IMR-90 (cell line): ENCODE measurements at places on chromosomes 4 and X. TPM values are rescaled to one million over a fixed set of nuclear protein-coding genes. Genes with fewer than 3 reads are reported as not detected.

The SNCA gene
- total RNA-seq, result 0.36 and 0.56 TPM in 2 replicates

The OTUD6A gene
- total RNA-seq, result not detected in 2 replicates

The SMIM10 gene
- 2.3 and 3.6 TPM in 2 replicates for total RNA-seq

DNA sequence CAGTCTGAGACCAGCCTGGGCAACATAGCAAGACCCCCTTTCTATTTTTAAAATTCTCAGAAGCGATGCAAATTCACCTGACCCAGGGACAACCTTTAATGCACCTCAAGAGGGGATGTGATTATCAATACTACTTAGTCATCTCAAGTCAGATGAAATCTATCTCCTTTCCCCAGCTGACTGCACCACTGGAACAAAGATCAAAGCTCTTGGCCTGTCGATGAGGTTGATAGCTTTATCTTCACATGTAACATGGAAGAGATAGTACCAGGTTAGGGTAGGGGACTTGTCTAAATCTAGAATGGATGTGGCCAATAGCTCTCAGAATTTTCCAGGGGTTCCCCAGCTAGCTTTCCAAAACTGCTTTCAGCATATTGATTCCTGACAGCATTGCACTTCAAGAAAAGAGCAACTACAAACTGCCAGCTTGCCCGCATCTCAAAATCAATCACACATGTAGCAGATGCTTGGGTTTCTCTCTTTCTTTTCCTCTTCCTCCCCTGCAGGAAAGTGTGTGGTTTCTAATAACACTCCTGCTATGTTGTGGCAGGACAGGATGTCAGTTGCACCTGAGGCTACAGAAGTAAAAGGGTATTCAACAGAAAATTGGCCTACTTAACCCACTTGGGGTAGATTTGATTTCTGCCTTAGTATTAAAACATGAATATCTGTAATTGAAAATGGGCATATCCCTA is 12.2 kb upstream of the TMEM164 start:
- DNase-seq, result no peak

DNA sequence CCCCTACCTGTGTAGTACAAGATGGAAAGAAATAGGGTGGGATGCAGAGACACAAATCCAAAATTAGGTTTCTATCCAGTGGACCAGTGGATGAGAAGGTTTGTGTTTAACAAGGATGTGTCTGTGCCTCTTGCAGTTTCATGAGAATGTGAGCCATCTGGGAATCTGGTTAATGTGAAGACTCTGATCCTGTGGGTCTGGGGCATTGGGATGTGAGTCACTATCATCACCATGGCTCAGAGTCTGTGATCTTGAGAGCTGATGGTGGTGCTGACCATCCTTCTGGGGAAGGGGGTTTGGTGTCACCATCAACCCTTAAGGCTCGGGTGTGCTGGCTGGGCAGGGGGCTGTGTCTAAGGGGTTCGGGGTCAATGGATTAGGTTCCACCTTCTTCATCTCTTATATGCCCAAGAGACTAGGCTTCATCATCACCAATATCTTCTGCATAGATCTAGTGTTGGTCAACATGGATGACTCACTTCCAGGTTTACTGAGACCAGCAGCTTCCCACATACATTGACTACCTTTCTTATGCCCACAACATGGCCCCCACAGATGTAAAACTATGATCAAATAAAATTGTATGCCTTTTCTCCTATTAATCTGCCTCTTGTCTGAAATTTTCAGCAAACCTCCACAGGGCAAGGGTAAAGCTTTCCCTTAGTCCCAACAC is 65.7 kb upstream of the MID1 start:
- peak; percentile 25 for DNase-seq

DNA sequence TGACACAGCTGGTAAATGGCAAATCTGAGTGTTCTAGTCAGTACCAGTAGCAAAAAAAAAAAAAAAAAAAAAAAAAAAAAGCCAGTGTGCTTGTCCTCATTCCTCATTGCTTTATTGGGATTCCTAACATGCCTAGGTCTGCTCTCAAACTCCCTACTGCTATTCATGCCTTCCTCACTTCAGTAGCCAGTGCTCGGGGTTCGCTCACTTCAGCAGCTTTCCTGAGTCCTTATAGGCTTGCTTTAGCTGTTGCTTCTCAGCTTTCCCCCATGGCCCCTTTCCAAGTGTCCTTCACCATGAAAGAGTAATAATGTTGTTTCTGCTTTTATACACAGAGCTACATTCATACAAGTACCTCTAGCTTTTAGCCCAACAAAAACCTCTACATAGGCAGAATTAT is 30.8 kb downstream of the SLITRK2 start:
- DNase-seq, result no peak

- DNase-seq, result no peak
Observed at GRCh38 chr4:6121941-6122340, 78.4 kb downstream of the JAKMIP1 start.

GRCh38 chr4:138039010-138039409 is 203.1 kb downstream of the SLC7A11 start:
- DNase-seq, result peak; percentile 94

DNA sequence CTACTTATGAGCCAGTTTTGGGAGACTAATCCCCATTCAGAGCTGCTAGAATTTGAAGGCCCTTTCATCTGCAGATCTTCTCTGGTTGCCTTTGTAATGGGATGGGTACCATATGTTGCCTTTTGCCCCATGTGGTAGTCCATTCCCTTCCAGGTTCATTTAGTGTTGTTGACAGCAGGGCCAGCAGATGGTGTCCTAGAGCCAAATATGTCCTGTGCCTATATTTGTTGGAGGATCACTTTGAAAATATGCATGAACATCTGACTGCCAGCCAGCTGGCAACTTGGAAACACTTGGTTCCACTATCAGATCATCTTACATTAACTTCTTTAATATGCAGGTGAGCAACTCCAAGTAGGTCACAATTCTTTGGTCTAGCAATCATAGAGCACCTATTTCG is 30.4 kb downstream of the CFAP299 start:
- peak; percentile 76 for DNase-seq

GRCh38 chr4:89111833-89112563 is 665 bp downstream of the TIGD2 start:
- DNase-seq, result peak; percentile 95
